ENCODE measurements at places on chromosomes 16 and 17.

DNA sequence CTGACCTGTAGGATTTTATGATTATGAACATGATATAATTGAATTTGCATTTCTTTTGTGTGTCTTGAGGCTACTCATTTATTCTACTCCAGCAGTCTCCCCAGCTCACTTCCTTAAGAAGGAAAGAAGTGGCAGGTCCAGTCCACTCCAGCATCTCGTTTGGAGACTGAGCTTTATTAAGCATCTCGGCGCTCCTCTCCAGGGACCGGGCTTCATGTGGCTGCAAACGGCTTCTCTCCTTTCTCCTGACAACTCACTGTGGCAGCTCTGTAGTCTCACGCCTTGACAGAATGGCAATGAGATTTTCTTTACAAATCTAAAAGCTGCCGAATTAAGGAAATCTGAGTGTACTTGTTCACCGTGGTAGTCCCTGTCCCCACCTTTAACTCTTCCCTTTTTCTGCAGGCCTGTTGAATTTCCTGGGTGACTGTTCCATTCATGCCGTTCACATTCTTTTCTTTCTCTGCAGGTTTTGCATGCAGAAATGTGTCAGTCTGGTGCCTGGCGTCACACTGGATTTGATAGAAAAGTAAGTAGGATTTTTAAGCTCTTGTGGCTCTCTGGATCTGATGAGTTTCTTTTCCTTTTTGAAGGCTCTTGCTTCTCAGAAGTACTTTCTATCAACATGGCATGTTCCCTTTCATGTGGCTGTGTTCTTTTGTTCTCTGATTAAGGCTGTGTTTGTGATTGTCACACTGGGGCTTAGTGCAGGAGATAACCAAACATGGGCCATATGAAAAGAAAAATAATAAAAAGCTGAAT lies 200.5 kb upstream of the CHMP6 start:
- no peak for DNase-seq

- DNase-seq, result no peak
These were observed at the start of gene SAMD14 for GRCh38 chr17:50129728-50130558. TSS of gene SAMD14 (minus strand) at chr17:50130160. CDS start at chr17:50124959, 5,201 bp downstream.

GRCh38 chr17:72365857-72366414 lies 245.1 kb downstream of the SOX9 start:
- no peak for DNase-seq

GRCh38 chr16:30358990-30359870 lies 4.1 kb upstream of the CD2BP2 start:
- no peak for DNase-seq

DNA sequence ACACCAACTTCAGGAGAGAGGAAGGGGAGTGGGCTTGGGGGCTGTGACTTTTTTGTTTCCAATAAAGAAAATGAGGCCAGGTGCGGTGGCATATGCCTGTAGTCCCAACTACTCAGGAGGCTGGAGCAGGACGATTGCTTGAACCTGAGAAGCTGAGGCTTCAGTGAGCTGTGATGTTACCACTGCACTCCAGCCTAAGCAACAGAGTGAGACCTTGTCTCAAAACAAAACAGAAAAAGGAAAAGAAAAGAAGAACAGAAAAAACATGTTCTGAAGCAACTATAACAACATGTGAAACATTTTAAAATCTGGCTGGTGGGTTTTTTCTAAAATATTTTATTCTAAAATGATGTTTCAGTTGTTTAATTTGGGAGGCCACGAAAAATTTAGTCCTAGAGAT lies 554.0 kb upstream of the ZFHX3 start:
- DNase-seq, result no peak

GRCh38 chr17:60098578-60098977 lies 19.9 kb upstream of the HEATR6 start:
- no peak for DNase-seq

DNA sequence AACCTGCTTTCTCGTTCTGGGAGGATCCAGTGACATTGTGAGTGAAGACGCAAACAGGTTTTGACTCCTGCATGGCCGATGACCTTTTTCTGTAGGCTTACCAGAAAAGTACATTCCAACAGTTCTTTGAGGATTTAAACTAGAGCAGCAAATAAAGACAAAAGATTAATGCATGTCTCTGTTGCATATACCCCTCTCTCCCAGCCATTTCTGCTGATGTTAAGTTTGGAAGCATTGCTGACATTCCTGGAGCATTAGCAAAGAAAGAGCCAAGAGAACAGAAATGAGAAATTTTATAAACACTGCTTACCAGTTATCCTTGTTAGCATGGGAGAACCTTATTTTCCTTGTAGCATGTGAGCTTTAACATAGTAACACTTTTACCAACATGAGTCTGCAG lies 49.3 kb downstream of the SIAH1 start:
- DNase-seq, result no peak

- no peak for DNase-seq
These were observed 14.8 kb downstream of the TANC2 start for GRCh38 chr17:62980842-62981241.

- no peak for DNase-seq
These were observed 11.2 kb downstream of the P2RX1 start for GRCh38 chr17:3905017-3905520.

All from neuronal stem cell (in vitro differentiated cells).